ENCODE measurements at places on chromosomes 13 and 19.

DNA sequence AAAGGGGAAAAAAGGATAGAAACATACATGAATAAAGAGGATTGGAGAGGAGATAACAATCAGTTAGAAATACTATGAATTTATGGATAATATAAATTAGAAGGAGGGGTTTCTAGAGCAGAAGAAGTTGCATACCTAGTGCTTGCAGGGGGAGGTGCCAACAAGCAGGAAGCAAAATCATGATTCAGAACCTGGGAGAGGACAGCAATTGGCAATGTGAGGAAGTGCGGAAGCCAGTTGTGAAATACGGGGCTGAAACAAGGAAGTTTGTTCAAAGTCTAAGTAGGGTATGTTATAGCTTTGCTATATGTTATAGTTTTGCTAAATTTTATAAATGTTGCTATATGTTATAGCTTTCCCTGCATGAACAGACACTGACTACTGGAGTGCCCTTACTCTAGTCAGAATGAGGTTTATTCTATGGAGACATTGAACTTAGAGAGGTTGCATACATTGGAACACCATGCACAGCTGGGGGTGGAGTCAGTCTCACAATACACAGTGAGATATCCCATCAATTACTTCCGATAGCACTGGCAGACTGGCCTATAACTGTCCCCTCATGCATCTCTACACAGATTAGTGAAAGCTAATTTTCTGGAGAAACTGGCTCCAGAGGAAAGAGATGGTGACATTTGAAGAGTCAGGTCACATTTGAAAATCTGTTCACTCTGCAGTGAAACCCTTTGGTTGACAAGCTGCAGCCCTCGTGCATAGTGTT lies 92.1 kb downstream of the GPC6 start:
- DNase-seq, result no peak

GRCh38 chr19:39737351-39737750 lies 478 bp downstream of the CLC start:
- DNase-seq, result no peak

DNA sequence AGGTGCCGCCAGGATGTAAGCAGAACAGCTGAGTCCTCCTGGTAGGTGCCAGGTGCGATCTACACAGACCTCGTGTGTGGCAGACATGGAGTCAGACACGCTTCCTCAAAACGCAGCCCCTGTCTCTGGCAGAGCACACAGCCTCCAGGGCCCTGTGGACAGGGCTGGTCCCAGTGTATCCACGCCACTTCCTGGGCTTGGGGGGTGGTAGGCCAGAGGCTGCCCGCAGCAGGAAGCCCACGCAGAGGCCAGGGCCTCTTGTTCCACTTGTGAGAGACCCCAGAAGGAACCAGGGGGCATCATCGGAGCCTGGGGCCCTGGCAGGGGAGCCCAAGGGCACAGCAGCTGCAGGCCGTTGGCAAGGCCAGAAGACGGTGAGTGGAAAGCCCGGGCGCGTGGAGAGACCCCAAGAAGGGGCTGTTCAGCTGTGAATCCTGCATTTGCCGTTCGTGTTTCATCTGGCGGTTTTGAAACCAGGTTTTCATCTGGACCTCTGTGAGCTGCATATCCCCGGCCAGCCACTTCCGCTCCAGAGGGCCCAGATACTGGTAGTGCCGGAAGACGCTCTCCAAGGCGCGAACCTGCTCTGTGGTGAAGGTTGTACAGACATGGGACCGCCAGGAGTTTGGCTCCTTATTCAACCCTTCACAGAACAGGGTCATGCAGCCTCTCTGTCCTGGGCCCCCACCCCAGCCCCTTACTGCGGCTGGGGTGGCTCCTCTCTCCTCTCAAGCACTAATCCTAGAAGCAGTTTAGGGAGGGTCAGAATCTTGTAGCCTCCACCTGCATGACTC lies 25.1 kb upstream of the SLITRK1 start:
- DNase-seq, result no peak

DNA sequence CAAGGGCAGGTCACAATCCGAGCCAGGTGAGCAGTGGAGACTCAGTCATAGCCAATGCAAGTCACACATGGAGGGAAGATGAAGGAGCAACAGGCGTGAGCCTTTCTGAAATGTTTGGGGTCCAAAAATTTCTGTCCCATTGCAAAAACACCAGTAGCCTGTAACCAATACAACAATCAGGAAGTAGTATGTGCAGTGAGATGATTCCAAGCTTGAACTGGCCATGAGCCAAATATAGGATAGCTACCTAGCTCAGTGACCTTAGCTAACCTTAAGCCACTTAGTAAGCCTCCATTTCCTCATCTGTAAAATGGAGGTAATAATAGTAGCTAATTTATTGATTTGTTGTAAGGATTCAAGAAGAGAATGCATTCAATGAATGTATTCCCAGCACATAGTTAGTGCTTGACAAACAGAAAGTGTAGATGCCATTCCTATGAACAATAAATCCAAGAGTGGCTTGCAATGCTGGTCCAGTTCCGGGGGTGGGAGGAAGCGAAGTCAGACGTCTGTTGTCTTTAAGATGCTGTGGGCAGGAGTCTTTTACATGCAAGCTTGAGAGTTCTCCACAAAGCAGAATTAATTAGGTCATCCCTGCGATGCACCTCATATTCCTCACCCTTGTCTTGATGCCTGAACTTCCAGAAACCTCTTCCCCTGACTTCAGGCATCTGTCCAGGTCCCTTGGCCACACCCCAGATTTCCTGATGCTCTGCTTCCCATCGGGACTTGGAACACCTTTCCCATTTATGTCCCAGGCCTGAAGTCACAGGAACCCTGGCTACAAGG lies 195.7 kb upstream of the UBL3 start:
- DNase-seq, result no peak

DNA sequence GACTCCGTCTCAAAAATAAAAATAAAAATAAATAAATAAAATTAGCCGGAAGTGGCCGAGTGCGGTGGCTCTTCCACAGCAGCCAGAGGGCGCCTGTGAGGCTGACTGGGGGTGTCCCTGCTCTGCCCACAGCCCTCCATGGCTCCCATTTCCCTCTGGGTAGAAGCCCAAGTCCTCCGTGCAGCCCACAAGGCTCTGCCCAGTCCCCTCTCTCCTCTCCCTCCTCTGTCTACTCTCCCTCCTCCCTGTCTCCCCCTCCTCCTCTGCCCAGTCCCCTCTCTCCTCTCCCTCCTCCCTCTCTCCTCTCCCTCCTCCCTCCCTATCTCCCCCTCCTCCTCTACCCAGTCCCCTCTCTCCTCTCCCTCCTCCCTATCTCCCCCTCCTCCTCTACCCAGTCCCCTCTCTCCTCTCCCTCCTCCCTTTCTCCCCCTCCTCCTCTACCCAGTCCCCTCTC lies 20.4 kb downstream of the MISP start:
- no peak for DNase-seq

- no peak for DNase-seq
These were observed 5.2 kb downstream of the CHAMP1 start for GRCh38 chr13:114319441-114319913.

- DNase-seq, result no peak
These were observed 985.6 kb downstream of the SLITRK5 start for GRCh38 chr13:88656751-88657150.

- DNase-seq, result no peak
These were observed 17.1 kb downstream of the ARL11 start for GRCh38 chr13:49645451-49645850.

DNA sequence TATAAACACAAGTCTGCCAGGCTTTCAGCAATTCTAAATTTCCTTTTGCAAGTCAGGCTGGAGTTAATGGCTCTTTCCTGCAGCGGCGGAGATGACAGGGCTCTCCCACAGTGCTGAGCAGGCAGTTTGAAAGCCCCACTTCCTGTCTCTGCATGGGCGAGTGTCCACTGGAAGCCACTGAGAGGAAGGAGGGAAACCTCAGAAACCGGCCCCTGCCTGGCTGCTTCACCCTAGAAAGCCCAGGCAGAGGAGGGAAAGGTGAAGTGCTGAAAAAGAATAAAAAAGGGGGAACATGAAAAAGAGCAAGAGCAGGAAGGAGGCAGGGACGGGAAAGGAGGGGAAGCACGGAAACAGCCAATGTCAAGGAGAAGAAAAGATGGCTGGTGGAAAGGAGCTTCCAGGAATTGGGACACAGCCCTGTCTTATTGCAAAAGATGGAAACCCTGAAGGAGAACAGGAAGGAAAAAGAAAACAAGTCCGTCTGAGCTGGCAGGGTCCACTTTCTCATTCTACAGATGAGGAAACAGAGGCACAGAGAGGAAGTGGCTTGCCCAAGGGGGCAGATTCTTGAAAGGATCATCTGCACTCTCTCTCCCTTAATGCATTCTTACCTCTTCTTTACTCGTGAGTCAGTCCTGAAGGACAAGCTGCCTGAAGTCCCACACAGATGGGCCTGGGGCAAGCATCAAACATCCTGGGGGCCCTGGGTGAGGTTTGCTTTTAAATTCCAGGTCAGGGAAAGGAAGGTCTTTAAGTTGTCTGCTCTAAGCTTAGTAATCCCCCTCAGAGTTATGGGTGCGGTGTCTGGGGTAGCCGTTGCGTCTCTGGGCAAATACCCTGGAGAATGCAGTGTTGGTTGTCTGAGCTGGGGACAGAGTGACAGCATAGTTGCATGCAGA lies 38.8 kb upstream of the ALOX5AP start:
- DNase-seq, result no peak

DNA sequence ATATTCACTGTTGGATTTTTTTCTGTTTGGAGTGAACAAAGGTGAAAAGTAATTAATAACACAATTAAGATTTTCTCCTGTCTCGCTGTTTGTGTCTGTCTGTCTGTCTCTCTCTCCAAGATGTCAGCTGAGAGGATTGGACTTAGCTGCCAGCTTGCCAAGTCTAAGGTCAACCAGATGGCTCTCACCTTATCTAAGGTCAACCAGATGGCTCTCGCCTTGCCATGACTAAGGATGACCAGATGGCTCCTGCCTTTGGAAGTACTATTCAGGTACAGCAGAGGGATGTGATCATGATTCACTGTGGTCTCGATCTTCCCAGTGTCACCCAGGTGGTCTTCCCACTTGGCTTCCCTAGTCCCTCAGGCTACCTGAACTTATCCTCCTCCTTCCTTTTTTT lies 1436.4 kb downstream of the UQCRFS1 start:
- DNase-seq, result no peak

- DNase-seq, result no peak
These were observed 22.9 kb downstream of the TNFRSF19 start for GRCh38 chr13:23593148-23593547.

Measured in NCI-H1105 (cell line).